ENCODE measurements at places on chromosomes 5 and 9. TPM values are rescaled to one million over a fixed set of nuclear protein-coding genes. Genes with fewer than 3 reads are reported as not detected.

Gene PCSK1
- total RNA-seq = under 0.01 TPM

Gene NUP188
- 56.7 TPM for total RNA-seq

Gene OMD
- not detected for total RNA-seq

Gene TMC1
- total RNA-seq = 0.86 TPM

Gene CWC27
- 10.7 TPM for total RNA-seq

Gene ZNF782
- total RNA-seq = 3.0 TPM

Gene BTNL8
- not detected for total RNA-seq

Data from placental pericyte (primary cell).